Suprapubic skin (tissue), 4 donors: ENCODE measurements at places on chromosomes 4 and X. TPM values are rescaled to one million over a fixed set of nuclear protein-coding genes. Genes with fewer than 3 reads are reported as not detected.

GLUD2 gene
- total RNA-seq = 2.0 TPM

AMTN gene
- not detected for total RNA-seq

MAPK10 gene
- 3.3 TPM for total RNA-seq

SLC2A9 gene
- total RNA-seq = 7.6 TPM

PPEF2 gene
- total RNA-seq = not detected

ARL9 gene
- not detected for total RNA-seq

CTAG1A gene
- total RNA-seq = not detected

CITED1 gene
- 0.76 TPM for total RNA-seq

LGI2 gene
- 0.26 TPM for total RNA-seq

USP17L10 gene
- total RNA-seq = not detected

HPSE gene
- 4.8 TPM for total RNA-seq

FANCB gene
- 1.9 TPM for total RNA-seq

TREX2 gene
- 62.6 TPM for total RNA-seq

ATP7A gene
- 19.9 TPM for total RNA-seq

VSIG4 gene
- 10.7 TPM for total RNA-seq

GAGE12J gene
- total RNA-seq = not detected

GRSF1 gene
- total RNA-seq = 48.1 TPM

PASD1 gene
- not detected for total RNA-seq

MAGEA1 gene
- not detected for total RNA-seq

RNF175 gene
- not detected for total RNA-seq

CYTL1 gene
- not detected for total RNA-seq
